ENCODE measurements at places on chromosomes 6 and 20. TPM values are rescaled to one million over a fixed set of nuclear protein-coding genes. Genes with fewer than 3 reads are reported as not detected.

DNA sequence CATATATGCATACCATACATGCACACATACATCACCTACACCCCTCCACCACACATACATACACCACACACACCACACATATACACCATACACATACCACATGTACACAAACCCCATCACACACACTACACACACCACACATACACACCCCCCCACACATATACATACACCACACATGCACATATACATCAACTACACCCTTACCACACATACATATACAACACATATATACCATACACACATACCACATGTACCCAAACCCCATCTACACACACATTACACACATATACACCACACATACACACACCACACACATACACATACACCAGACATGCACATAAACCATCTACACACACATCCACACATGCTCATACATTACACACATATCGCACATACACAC, 52.7 kb downstream of the DAAM2 start:
- H3K36me3 ChIP-seq = no peaks in the 10 kb centered on the region
- no peak overlapping the region for H3K4me3 ChIP-seq
- no peak overlapping the region for H3K27ac ChIP-seq
- H3K27me3 ChIP-seq = no peaks in the 10 kb centered on the region
- no peak for DNase-seq
- H3K4me1 ChIP-seq = no peaks in the 10 kb centered on the region

Gene ZBTB2
- total RNA-seq = 23.5 TPM

GRCh38 chr20:35463455-35464300, 8.3 kb downstream of the CEP250 start:
- H3K36me3 ChIP-seq = no peaks in the 10 kb centered on the region
- no peak overlapping the region for H3K4me3 ChIP-seq
- no peak overlapping the region for H3K27ac ChIP-seq
- H3K27me3 ChIP-seq = no peaks in the 10 kb centered on the region
- DNase-seq = peak; percentile 37

DNA sequence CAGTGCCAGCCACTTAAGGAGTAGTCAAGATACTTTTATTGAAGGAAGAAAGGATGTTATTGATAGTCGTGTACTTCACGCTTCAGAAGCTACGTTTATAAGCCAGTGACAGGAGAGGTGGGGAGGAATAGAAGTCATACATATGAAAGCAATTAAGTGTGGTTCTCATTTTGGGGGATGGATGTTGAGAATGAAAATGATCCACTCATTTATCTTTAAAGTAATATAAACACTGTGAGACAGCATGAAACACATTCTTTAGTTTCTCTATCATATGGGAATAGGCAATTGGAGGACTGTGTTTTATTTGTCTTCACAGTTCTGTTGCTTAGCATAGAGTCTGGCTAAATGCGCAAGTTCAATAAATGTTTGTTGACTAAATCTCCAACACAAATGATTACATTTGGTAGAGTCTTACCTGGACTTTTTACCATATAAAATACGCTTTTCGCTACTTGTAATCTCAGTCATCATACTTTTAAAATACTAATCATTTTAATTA, 35.2 kb downstream of the AK9 start:
- no peak for DNase-seq
- no peak overlapping the region for H3K4me3 ChIP-seq
- H3K27me3 ChIP-seq = no peaks in the 10 kb centered on the region
- peaks cover 15% of the 10 kb centered on the region for H3K36me3 ChIP-seq
- peaks cover 2% of the 10 kb centered on the region for H3K4me1 ChIP-seq

- no peaks in the 10 kb centered on the region for H3K36me3 ChIP-seq
- no peaks in the 10 kb centered on the region for H3K4me1 ChIP-seq
- H3K4me3 ChIP-seq = no peak overlapping the region
- no peak for DNase-seq
- no peaks in the 10 kb centered on the region for H3K27me3 ChIP-seq
Measured at GRCh38 chr20:14232650-14233049, 104.8 kb downstream of the FLRT3 start.

GRCh38 chr6:5285081-5285480, 23.8 kb downstream of the FARS2 start:
- H3K4me3 ChIP-seq = no peak overlapping the region
- H3K27ac ChIP-seq = peak overlapping the region; percentile 56
- H3K4me1 ChIP-seq = peaks cover 52% of the 10 kb centered on the region
- H3K36me3 ChIP-seq = peaks cover 6% of the 10 kb centered on the region
- H3K27me3 ChIP-seq = no peaks in the 10 kb centered on the region
- DNase-seq = no peak

Gene SS18L1
- total RNA-seq = 13.1 TPM

Gene TPBG
- 0.89 TPM for total RNA-seq

DNA sequence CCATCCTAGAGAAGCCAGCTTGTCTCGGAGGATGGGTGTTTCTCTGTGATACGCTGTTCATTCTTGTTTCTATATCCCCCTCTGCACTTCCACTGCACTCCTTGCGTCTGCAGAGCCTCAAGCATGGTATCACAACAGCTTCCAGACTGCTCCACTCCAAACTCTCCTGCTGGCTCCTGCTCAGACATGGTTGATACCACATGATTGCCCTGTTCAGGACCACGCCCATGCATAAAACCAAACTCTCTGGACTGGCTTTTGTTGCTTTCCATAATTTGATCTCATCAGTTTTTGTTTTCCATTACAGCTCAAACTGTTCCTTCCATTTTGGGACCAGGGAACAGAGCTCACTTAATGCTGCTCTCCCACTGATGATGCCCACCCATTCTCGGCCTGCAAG, 30.0 kb upstream of the SMIM29 start:
- H3K4me1 ChIP-seq = peaks cover 19% of the 10 kb centered on the region
- no peaks in the 10 kb centered on the region for H3K27me3 ChIP-seq
- peak overlapping the region; percentile 75 for H3K27ac ChIP-seq
- H3K36me3 ChIP-seq = peaks cover 7% of the 10 kb centered on the region
- no peak for DNase-seq

DNA sequence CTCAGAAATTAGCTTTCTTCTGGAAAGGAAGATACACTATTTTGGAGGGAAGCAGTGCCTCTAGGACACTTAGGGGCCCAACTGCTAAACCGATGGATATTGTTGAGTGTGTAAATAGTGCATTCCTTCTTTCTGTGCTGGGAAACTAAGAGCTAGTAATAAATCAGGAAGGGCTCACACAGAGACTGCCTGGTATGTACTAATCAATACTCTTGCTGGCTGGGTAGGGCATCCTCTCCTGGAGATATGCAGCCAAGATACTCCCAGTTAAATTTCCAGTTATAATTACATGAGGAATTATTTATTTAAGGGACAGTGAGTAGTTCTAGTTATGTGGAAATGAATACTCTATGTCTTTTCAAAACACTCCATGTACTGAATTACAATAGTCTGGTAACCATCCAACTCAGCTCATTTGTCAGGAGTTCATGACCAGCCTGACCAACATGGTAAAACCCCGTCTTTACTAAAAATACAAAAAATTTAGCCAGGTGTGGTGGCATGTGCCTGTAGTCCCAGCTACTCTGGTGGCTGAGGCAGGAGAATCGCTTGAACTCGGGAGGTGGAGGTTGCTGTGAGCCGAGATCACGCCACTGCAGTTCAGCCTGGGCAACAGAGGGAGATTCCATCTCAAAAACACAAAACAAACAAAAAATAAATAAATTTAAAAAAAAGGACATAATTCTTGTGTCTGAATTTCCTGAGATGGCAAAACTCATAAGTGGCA, 100.0 kb downstream of the OR2B2 start:
- H3K27me3 ChIP-seq = no peaks in the 10 kb centered on the region
- H3K4me1 ChIP-seq = peaks cover 33% of the 10 kb centered on the region
- no peak overlapping the region for H3K4me3 ChIP-seq
- DNase-seq = no peak
- peaks cover 3% of the 10 kb centered on the region for H3K36me3 ChIP-seq

Gene KHDC1L
- total RNA-seq = not detected

GRCh38 chr6:81801489-81801888, 49.0 kb upstream of the TENT5A start:
- H3K36me3 ChIP-seq = no peaks in the 10 kb centered on the region
- no peak overlapping the region for H3K4me3 ChIP-seq
- H3K27me3 ChIP-seq = peaks cover 4% of the 10 kb centered on the region
- H3K27ac ChIP-seq = no peak overlapping the region
- no peaks in the 10 kb centered on the region for H3K4me1 ChIP-seq

Gene OLIG3
- not detected for total RNA-seq

DNA sequence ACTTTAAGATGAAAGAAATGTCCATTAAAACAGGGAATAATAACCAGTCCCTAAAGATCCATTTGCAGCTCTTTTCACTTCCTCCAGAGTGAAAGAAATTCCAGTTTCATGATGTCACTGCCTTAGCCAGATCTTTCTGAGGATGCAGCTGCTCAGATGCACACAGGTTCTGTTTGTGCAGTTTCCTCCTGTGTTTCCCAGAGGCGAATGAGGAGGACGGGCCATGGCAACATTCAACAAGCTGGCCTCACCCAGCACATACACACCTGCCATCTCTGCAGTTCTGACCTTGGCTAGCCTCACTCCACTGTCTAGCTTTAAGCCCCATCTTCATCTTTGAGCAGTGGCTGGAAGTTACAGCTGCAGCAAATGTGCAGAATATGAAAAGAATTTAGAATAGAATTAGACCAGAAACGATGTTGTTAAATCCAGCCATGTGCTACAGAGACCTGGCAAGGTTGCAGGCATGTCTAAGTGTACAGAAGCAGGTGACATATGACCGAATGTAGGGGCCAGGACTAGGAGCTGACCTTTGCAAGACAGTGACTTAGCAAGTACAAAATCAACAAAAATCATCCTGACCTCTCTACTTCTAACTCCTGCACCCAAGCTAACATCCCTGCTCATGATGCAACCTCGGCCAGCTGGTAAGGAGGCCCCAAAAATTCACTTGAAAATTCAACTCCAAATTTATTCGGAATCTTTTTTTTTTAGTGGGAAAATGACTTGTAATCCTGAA, 35.0 kb downstream of the FAM50B start:
- no peak overlapping the region for H3K27ac ChIP-seq
- no peaks in the 10 kb centered on the region for H3K36me3 ChIP-seq
- no peaks in the 10 kb centered on the region for H3K4me1 ChIP-seq
- no peaks in the 10 kb centered on the region for H3K27me3 ChIP-seq

Gene MAP1LC3A
- 11.7 TPM for total RNA-seq

Gene GPR31
- not detected for total RNA-seq

Gene GABRR2
- 0.65 TPM for total RNA-seq

GRCh38 chr6:126118936-126119335, 132.6 kb downstream of the TRMT11 start:
- no peaks in the 10 kb centered on the region for H3K4me1 ChIP-seq
- no peak overlapping the region for H3K27ac ChIP-seq
- H3K4me3 ChIP-seq = no peak overlapping the region
- H3K27me3 ChIP-seq = no peaks in the 10 kb centered on the region

DNA sequence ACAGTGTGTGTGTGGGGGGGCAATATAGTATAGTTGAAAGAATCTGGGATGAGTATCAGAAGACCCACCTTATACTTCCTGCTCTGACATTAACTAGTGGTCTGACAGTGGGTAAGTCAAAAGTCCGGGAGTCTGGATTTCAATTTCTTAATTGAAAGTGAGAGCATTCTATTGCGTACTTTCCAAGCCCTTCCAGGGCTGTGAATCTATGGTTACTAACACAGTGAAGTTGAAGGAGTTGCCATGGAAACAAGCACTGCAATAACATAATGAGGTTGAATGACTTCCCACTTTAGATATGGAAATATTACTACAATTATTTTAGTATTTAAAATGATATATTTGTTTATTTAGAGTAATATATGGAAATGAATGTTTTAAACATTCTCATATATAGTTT, 80.2 kb downstream of the MLIP start:
- H3K4me3 ChIP-seq = no peak overlapping the region
- no peak for DNase-seq
- H3K4me1 ChIP-seq = no peaks in the 10 kb centered on the region
- H3K36me3 ChIP-seq = no peaks in the 10 kb centered on the region

DNA sequence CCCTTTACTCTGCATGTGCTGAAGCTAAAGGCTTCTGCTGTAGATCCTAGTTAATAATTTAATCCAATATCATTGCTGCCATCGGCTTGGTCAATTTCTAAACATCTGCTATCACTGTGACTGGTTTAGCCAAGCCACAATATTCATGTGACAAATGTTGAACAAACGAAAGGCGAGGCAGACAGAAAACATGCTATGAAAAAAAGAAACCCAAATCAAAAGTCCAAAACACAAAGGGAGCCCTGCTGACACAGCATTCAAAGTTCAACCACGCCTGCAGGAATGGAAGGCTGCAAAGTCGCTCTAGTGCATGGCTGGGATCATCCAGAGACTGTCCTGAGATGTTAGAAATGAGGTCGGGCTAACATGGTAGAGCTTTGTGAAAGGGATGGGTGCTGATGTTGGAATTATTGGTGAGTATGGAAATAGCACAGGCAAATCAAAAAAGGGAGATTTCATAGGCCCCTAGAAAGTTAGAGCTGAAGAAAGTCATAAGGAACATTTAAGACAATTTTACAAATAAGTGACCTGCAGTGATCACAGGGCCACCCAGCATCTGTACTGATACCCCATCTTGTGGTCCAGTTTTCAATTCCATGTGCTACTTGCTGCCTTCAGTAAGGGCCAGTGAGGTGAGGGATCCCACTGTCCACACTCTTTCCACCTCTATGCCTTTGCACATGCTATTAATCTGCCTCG, 8.8 kb upstream of the NHSL1 start:
- no peak overlapping the region for H3K4me3 ChIP-seq
- no peak overlapping the region for H3K27ac ChIP-seq
- H3K36me3 ChIP-seq = no peaks in the 10 kb centered on the region
- peaks cover 4% of the 10 kb centered on the region for H3K4me1 ChIP-seq

Gene THBS2
- total RNA-seq = not detected

Gene ZC3H12D
- total RNA-seq = 248 TPM

DNA sequence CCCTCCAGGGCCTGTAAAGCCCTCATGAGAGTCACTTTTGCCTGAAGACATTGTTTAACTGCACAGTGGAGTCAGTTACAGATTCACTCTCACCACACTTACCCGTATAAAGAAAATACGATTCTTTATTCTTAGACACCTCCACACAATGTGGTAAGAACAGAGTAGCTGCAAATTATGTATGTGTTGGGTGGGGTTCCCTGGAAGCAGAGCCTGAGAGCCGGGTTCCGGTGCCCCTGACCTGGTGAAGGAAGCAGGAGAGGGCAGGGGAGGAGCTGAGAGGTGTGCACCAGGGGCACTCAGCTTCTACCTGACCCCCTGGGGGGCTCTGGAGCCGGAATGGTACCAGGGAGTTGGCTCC, 11.5 kb downstream of the BANF2 start:
- no peak overlapping the region for H3K27ac ChIP-seq
- H3K4me3 ChIP-seq = no peak overlapping the region
- H3K4me1 ChIP-seq = no peaks in the 10 kb centered on the region
- no peak for DNase-seq
- H3K36me3 ChIP-seq = peaks cover 4% of the 10 kb centered on the region

DNA sequence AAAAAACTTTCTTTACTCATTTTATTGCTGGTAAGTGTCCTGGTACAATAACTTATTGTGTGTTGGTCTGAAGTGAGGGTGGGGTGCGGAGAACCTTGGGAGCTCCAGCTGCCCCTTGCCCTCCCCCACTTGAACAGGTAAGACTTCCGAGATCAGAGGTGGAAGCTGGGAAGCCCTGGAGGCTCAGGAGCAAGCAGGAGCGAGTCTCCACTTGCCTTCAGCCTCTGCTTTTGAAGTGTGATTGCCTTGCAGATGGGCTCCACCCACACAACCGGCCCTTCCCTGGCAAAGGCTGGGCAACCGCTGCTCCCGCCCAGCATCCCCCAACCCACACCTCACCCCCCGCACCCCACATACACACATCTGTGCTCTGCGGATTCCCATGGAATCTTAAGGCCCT, 179.6 kb downstream of the TFAP2C start:
- DNase-seq = no peak
- no peak overlapping the region for H3K4me3 ChIP-seq
- H3K4me1 ChIP-seq = no peaks in the 10 kb centered on the region
- H3K27me3 ChIP-seq = peaks cover 12% of the 10 kb centered on the region
- no peak overlapping the region for H3K27ac ChIP-seq
- no peaks in the 10 kb centered on the region for H3K36me3 ChIP-seq

Measured in T-helper 17 cell (primary cell).